ENCODE measurements at places on chromosomes 12 and 14.

GRCh38 chr12:92900941-92901340 is 28.2 kb downstream of the EEA1 start:
- no peak for DNase-seq

- no peak for DNase-seq
Observed at GRCh38 chr14:101893759-101894158, 70.6 kb upstream of the DYNC1H1 start.

- DNase-seq, result no peak
Observed at GRCh38 chr12:53224061-53224896, 7.7 kb downstream of the RARG start.

- DNase-seq, result peak; percentile 99
Observed at GRCh38 chr12:124518051-124518932, 49.1 kb downstream of the NCOR2 start.

DNA sequence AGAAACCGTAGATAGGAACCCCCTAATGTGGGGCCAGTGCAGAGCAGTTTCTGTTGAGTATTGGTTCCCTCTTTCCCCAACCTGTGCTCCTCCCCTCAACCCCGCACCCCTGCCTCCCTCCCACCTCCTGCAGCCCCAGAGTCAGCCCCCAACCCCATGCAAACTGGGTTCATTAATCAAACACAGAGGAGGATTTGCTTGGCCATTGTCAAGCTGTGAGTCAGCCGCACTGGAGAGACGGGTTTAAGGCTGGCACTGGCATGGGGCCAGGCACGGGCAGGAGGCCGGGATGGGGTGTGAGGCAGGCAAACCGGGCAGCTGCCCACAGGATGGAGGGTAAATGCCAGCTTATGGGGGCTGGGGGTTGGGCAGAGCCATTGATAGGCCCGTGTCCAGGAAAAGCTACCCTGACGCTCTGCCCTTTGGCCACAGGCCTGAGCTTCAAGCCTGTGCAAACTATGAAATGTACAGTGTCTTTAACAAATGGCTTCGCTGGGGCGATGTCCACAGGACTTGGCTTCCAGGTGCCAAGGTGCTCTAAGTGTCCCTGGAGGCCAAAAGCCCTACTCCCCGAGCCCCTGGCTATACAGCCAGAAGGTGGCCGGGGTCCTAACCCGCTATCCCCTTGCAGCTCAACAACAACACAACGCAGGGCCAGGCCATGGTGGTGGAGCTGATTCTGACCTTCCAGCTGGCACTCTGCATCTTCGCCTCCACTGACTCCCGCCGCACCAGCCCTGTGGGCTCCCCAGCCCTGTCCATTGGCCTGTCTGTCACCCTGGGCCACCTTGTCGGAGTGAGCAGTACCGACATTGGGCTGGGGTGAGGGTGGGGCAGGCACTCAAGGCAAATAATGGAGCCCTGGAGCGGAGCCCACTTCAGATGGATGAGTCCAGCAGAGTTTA is 1.4 kb downstream of the AQP5 start:
- DNase-seq, result peak; percentile 81

- DNase-seq, result no peak
Observed at GRCh38 chr12:132030367-132031038, 80.8 kb downstream of the EP400 start.

- no peak for DNase-seq
Observed at GRCh38 chr12:90098132-90098779, 389.6 kb upstream of the ATP2B1 start.

- DNase-seq, result no peak
Observed at GRCh38 chr12:97127061-97127460, 220.0 kb downstream of the NEDD1 start.

DNA sequence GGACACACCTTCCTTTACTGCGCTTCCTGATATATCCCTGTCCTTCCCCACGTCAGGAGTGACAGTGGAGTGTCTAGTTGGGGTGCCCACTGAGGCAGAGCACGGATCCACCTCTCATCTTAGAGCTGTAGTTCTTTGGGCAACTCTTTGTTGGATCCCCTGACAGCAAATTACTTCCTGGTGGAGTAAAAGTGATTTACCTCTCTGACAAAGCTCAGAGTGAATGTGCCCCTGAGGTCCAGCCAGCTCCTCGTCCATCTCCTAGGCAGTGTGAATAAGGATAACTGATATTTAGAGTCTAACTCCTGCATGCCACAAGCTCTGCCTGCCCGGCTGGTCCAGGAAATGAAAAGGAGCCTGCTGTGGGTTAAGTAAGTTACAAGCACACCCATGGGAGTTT is 16.0 kb downstream of the AHSA1 start:
- DNase-seq, result no peak

- DNase-seq, result no peak
Observed at GRCh38 chr12:5012337-5012736, 31.3 kb upstream of the KCNA5 start.

DNA sequence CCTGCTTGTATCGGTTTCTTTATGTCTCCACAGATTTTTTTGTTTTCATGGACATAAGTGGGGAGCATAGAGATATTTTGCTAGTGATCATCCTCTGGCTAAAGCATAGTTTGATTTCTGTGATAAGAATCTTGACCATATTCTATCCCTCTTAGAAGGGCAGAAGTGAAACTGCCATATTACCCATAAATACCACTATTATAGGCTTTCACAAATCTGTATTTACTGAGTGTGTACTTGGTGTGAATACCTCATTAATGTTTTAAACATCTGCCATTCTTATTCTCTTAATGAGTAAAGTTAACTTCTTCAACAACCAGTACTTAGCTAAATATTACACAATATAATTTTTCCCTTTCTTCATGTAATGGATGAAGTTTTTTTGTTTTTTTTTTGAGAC is 16.1 kb downstream of the WNK1 start:
- no peak for DNase-seq

GRCh38 chr12:7008864-7009263 is 9.4 kb downstream of the LPCAT3 start:
- no peak for DNase-seq

DNA sequence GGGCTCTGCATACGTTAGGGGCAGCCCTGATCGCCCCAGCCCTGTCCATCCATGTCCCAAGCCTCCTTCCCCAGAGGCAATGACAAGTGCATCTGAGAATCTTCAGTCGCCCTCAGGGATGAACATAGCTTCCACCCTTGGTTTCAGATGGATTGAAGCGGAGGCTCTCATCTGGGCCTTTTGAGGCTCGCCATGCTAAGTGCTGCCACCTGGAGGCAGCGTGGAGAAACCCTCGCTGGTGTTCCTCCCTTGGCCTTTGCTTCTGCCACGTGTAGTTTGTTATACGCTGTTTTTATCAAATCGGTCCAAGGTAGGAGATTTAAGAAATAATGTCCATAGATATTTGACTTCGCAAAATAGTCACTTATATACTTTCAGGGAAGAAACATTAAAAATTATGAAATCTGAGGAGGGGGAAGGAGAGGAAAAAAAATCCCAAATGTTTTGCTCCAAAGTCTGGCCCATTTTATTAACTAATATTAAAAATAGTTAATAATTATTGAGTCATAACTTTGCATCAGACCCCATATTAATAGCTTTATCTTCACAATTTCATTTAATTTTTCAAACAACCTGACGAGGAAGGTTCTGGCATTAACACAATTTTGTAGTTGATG is 28.8 kb upstream of the LRRC10 start:
- DNase-seq, result peak; percentile 14

- no peak for DNase-seq
Observed at GRCh38 chr14:91554535-91555332, 44.6 kb upstream of the PPP4R3A start.

- DNase-seq, result no peak
Observed at GRCh38 chr14:41000350-41000749, 606.3 kb upstream of the LRFN5 start.

DNA sequence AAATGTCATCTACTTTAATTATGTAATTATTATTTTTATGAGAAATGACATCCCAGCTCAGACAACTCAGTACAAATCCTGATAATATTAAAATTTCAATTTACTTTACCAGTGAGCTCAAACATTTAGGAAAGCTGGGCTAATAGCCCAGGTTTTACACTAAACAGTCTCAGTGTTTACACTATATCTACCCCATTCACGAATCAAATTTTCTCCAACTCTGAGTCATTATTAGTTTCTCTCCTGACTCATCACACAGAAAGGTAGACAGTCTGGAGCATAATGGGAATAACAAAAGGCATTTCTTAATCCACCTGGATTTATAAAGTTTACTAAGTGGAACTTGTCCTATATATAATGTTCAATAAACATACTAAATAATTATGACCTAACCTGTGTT is 5.7 kb downstream of the PAWR start:
- DNase-seq, result peak; percentile 69

DNA sequence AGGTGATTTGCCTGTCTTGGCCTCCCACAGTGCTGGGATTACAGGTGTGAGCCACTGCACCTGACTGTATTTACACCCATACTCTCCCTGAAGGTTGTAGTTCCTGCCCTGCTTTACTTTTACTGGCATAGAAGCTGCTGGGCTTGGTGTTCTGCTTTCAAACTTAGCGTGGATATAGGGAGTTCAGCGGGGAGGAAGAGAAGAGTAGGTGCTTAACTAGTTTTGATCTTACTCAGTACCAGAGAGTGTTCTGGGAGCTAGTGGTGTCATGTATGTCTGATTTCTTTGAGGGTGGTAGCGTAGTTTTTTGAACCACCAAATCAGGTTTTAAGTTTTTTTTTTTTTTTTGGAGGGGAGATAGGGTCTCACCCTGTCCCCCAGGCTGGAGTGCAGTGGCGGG is 13.8 kb downstream of the RCOR1 start:
- DNase-seq, result no peak

DNA sequence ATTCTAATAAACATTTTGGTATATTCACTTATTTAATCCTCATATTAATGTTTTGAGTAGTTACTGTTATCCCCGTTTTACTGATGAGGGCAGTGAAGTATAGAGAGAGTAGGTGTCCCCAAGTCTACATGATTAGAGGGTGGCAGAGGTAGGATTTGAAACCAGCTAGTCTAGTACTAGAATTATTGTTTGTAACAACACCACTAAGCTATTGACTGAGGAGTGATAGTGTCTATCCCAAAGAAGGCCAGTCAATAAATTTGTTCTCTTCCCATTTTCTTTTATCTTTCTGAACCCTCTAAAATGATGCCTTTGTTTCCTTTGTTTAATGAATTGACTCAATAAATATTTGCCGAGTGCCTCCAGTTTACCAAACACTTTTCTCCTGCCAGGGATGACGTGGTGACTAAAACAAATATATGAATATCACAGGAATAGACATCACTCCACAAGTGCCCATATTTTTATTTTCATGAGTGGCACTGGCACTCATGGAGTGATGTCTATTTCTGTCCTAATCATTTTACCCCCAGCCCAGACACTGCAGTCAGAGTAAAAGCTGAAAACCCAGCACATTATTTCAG is 247.5 kb downstream of the SLC16A7 start:
- DNase-seq, result peak; percentile 89

- no peak for DNase-seq
Observed at GRCh38 chr12:129520739-129521138, 383.1 kb downstream of the TMEM132D start.

DNA sequence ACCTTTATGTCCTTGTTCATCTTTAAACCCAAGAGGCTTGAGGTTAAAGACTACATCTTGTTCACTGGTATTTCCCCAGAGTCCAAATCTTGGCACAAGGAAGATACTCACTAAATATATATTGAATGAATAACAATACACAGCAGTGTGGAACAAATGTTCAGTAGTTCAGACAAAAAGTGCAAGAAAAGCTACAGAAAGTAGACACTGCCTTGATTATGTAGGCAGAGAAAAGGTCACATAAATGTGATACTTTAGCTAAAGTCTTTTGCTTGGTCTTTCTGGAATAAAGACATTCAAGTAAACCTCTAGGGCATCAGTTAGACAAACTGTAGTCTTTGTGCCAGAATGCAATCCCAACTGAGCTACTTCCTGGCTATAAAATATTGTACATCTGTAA is 157.0 kb downstream of the TMEM117 start:
- DNase-seq, result no peak

- no peak for DNase-seq
Observed at GRCh38 chr14:99041820-99042174, 230.2 kb downstream of the BCL11B start.
